Gastrocnemius medialis (tissue), 4 donors: ENCODE measurements at places on chromosomes 11 and 22. TPM values are rescaled to one million over a fixed set of nuclear protein-coding genes. Genes with fewer than 3 reads are reported as not detected.

IL17REL gene
- total RNA-seq: not detected

JAML gene
- 0.82 TPM for total RNA-seq

ZNF280B gene
- 0.18 TPM for total RNA-seq

MRGPRE gene
- not detected for total RNA-seq

OR52B6 gene
- not detected for total RNA-seq

KIRREL3 gene
- total RNA-seq: 0.10 TPM

- no peak overlapping the region for H3K4me3 ChIP-seq
- H3K4me1 ChIP-seq: no peaks in the 10 kb centered on the region
- H3K27me3 ChIP-seq: peaks cover 7% of the 10 kb centered on the region
- H3K27ac ChIP-seq: no peak overlapping the region
- H3K36me3 ChIP-seq: no peaks in the 10 kb centered on the region
Measured at GRCh38 chr22:44574057-44574639, 76.1 kb upstream of the RTL6 start.

DNA sequence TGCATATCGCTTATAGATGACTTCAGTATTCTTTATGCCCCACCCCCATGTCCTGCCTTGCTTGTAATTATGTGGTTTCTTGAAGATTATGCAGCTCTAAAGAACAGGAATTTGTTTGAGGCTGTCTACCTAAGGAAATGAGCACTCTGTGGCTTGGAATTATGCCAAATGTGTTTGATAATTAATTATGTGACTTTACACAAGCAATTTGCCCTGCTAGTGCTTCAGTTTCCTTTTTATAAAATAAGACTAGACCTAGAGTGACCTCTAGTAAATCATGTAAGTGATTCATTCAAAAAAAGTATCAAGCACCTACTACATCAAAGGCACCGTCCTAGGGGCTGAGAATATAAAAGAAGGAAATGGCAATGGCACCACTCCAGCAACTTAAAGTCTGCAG is 491.5 kb upstream of the KIRREL3 start:
- H3K4me1 ChIP-seq: no peaks in the 10 kb centered on the region
- no peak overlapping the region for H3K27ac ChIP-seq
- DNase-seq: no peak
- H3K36me3 ChIP-seq: no peaks in the 10 kb centered on the region
- no peaks in the 10 kb centered on the region for H3K27me3 ChIP-seq
- H3K4me3 ChIP-seq: no peak overlapping the region

- DNase-seq: no peak
- no peaks in the 10 kb centered on the region for H3K36me3 ChIP-seq
- no peak overlapping the region for H3K4me3 ChIP-seq
- peaks cover 10% of the 10 kb centered on the region for H3K4me1 ChIP-seq
- no peaks in the 10 kb centered on the region for H3K27me3 ChIP-seq
Measured at GRCh38 chr11:118838905-118839553, 44.7 kb upstream of the CXCR5 start.

DNA sequence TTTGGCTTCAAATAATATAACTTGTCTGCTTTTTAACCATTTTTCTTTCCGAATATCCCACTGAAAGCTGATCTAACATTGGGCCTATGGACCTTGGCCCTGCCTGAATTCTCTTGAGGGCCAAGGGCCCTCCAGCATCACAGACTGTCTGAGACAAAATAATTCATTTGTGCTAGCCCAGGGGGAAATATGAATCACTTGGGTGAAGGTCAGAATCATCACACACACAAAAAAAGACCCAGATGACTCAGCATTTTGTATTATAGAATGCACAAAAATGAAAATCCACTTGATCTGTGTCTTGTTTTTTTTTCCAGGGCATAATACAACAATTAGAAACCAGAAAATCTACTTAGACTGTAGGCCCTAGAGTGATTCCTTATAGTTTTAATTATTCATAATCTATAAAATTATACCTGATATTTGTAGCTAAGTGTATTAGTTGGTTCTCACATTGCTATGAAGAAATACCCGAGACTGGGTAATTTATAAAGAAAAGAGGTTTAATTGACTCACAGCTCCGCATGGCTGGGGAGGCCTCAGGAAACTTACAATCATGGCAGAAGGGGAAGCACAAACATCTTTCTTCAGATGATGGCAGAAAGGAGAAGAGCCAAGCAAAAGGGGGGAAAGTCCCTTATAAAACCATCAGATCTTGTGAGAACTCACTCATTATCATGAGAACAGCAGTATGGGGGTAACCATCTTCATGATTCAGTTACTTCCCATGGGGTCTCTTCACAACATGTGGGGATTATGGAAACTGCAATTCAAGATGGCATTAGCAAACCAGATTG is 15.6 kb upstream of the RDX start:
- H3K27me3 ChIP-seq: no peaks in the 10 kb centered on the region
- H3K36me3 ChIP-seq: no peaks in the 10 kb centered on the region
- no peak overlapping the region for H3K27ac ChIP-seq

- H3K36me3 ChIP-seq: no peaks in the 10 kb centered on the region
- no peaks in the 10 kb centered on the region for H3K27me3 ChIP-seq
- no peak overlapping the region for H3K27ac ChIP-seq
- H3K4me1 ChIP-seq: peaks cover 18% of the 10 kb centered on the region
- DNase-seq: no peak
Measured at GRCh38 chr11:121890377-121890776, 225.6 kb downstream of the BLID start.

DNA sequence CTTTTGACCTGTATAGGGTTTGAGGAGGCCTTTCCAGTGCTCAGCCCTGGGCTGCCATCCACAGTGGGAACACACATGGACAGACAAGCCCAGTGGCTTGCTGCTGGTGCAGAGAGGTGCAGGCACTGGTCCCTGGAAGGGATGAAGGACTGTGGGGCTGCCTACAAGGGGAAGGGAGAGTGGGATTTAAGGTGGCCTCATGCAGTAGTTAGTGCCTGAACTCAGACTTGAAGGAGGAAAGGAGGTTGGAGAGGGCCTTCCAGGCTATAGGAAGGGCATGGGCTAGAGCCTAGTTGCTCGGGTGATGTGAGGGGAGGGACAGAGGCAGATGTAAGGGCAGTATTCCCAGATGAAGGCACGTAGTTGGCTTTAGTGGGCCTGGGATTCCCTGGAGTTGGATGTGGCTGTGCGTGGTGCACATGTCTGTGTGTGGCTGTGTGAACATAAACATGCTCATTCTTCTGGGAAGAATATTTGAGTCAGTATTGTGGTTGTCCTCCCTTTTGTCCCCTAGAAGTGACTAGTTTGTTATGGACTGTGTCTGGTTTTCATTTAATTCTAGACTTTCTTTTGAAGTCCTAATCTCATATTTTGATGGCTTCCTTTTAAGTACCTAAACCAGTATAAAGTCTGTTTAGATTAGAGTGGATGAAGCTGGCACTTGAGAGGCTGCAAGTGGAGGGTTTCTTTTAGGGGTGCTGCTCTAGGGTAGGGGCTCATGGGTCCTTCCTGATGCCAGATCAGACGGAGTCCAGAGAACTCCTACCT is 18.4 kb downstream of the YDJC start:
- H3K4me3 ChIP-seq: no peak overlapping the region
- H3K36me3 ChIP-seq: peaks cover 14% of the 10 kb centered on the region
- no peaks in the 10 kb centered on the region for H3K27me3 ChIP-seq
- DNase-seq: no peak
- H3K27ac ChIP-seq: no peak overlapping the region
- peaks cover 4% of the 10 kb centered on the region for H3K4me1 ChIP-seq

DNA sequence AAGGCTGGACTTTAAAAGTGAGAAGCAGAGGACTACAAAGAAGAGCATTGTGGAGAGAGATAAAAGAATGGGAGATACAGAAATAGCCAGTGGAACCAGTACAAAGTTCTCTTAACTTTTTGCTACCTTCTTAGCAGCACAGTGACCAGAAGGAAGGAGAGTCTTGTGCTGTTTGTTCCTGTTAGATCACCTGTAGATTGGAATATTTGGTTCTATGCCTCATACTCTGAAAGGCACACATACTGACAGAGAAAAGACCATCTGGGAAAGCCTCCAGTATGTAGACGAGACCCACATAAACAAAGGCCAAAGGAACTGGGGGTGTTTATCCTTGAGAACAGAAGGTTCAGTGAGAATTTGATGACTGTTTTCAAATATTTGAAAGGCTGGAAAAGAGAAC is 18.7 kb downstream of the RNF141 start:
- DNase-seq: no peak
- H3K27me3 ChIP-seq: no peaks in the 10 kb centered on the region
- peaks cover 15% of the 10 kb centered on the region for H3K4me1 ChIP-seq
- no peak overlapping the region for H3K4me3 ChIP-seq

DNA sequence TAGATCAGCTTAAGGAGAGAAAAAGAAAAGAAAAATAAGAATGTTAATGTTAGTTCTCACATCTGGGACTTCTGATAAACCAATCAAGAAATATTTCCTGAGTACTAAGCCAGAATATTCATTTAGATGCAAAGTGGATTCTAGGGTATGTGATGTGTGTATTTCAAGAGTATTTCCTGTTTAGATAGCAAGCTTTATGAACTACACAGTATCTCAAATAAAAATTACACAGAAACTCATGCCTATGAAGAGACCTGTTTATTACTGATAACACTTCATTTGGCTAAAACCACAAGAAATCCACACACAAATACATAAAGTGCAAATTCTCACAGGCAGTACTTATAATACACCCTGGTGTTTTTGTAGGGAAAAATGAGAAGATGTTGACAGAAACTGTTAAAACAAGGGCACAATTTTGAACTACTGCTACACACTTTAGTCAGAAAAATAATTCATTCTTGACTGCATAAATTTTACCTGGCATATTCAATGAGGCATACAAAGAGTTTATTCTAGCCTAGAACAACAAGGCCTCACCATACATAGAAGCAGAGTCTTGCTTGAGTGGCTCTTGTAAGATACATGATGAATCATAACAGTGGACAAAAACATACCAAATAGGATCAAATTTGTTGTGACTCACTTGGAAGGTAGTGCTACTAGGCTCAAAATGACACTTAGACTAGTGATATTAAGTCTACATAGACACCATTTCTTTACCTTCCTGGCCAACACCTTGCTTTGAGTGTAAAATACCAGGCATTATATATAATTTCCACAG is 18.8 kb upstream of the P4HA3 start:
- H3K27me3 ChIP-seq: no peaks in the 10 kb centered on the region
- DNase-seq: no peak

GRCh38 chr11:128624269-128625175 is 37.2 kb upstream of the ETS1 start:
- no peaks in the 10 kb centered on the region for H3K36me3 ChIP-seq
- no peaks in the 10 kb centered on the region for H3K27me3 ChIP-seq
- no peak overlapping the region for H3K27ac ChIP-seq
- no peak overlapping the region for H3K4me3 ChIP-seq

- H3K4me3 ChIP-seq: no peak overlapping the region
- no peak for DNase-seq
- peaks cover 2% of the 10 kb centered on the region for H3K27me3 ChIP-seq
- no peaks in the 10 kb centered on the region for H3K4me1 ChIP-seq
Measured at GRCh38 chr22:24489011-24489410, 6.1 kb upstream of the UPB1 start.

DNA sequence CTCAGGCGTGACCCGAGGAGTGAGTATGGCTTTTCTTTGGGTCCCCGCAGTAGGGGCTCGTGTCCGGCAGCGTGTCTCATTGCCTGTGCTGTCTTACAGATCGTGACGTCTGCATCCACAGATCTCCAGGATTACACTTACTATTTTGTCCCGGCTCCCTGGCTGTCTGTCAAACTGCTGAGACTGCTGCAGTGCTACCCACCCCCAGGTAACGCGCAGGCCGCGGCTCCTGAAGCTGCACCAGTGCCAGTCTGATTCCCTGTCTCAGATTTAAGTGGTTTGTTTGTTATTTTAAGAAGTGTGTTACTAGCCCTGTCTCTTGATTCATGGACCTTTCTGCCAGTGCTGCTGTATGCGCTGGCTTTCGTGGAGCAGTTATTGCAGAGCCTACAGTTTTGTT is 52.0 kb downstream of the MUC6 start:
- peaks cover 72% of the 10 kb centered on the region for H3K36me3 ChIP-seq
- no peak overlapping the region for H3K4me3 ChIP-seq
- DNase-seq: no peak
- no peaks in the 10 kb centered on the region for H3K4me1 ChIP-seq
- no peaks in the 10 kb centered on the region for H3K27me3 ChIP-seq

DNA sequence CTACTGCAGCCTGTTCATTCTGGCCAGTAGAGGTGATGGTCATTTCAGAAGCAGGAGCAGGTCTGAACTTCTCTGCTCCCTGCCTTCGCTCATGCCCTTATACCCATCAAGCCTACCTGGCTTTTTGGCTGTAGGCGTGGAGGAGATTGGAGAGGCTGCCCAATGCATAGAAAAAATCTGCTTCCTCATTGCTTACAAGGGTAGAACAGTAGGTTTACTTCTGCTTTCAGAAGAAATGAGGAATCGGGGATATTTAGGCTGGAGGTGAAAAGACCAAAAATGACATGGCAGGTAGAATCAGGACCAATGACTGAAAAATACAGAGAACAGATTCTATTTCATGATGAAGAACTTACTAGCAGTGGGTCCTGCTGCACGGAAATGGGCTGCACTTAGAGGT is 72.9 kb upstream of the YWHAH start:
- no peaks in the 10 kb centered on the region for H3K27me3 ChIP-seq
- no peak for DNase-seq

DNA sequence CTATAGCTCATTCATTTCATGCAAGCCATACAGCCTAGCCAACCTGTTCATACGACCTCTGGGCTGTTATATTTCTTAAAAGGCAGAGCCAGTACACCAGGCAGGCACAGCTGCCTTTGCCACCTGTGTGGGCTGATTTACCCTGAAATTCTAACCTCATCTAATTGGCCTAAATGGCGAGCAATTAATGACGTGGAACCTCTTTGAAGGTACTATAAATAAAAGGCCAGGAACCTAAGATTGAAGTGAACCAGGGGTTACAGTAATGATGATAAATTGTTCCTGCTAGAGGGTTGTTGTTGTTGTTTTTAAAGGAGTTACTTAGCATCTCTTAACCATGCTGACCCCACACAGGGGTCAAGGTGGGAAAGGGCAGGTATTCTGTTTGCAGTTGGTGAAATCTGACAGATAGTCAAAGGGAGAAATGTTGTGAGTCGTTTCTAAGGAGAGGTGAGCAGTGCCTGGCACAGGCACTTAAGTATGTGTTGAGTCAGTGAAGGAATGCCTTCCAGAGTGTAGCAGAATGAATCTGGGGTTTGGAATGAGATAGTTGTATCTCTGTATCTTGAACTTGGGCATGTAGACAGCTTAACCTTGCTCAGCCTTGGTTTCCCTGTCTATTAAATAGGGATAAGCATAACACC is 213.5 kb upstream of the NAV2 start:
- no peaks in the 10 kb centered on the region for H3K27me3 ChIP-seq
- no peak for DNase-seq
- no peaks in the 10 kb centered on the region for H3K4me1 ChIP-seq
- H3K27ac ChIP-seq: no peak overlapping the region

DNA sequence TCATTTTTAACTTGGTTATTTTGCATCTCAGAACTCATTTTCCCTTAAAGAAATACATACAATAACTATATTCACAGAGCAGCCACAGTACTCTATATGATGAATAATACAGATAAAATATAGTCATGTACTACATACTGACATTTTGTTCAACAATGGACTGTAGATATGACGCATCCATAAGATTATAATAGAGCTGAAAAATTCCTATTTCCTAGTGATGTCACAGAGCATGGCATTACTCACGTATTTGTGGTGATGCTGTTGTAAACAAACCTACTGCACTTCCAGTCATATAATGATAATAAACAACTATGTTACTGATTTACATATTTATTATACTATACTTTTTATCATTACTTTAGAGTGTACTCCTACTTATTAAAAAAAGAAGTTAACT is 38.7 kb downstream of the NARS2 start:
- peaks cover 7% of the 10 kb centered on the region for H3K4me1 ChIP-seq
- no peak for DNase-seq
- no peak overlapping the region for H3K4me3 ChIP-seq
- H3K36me3 ChIP-seq: no peaks in the 10 kb centered on the region

GRCh38 chr22:19559324-19559811 is 35.2 kb upstream of the CLDN5 start:
- DNase-seq: no peak
- H3K4me3 ChIP-seq: no peak overlapping the region
- no peaks in the 10 kb centered on the region for H3K27me3 ChIP-seq
